ENCODE measurements at places on chromosomes 3 and 15.

DNA sequence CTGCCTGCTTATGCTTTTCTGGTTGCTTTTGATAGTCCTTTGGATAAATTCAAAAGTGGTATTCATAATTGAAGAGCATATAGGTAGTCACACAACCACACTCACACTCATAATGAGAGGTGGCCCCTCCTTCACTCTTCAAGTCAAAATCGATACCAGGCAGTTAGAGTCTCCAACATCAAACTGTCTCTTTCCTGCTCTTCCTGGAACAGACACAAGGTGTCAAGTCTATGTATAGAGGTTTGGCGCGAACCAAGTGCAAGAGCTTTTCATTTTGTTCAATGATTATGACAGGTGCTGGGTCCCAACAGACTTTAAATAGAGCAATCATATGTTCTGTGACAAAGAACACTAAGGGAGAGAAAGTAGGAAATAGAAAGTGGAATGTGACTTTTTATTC, 29.9 kb upstream of the RGMA start:
- no peak for DNase-seq

DNA sequence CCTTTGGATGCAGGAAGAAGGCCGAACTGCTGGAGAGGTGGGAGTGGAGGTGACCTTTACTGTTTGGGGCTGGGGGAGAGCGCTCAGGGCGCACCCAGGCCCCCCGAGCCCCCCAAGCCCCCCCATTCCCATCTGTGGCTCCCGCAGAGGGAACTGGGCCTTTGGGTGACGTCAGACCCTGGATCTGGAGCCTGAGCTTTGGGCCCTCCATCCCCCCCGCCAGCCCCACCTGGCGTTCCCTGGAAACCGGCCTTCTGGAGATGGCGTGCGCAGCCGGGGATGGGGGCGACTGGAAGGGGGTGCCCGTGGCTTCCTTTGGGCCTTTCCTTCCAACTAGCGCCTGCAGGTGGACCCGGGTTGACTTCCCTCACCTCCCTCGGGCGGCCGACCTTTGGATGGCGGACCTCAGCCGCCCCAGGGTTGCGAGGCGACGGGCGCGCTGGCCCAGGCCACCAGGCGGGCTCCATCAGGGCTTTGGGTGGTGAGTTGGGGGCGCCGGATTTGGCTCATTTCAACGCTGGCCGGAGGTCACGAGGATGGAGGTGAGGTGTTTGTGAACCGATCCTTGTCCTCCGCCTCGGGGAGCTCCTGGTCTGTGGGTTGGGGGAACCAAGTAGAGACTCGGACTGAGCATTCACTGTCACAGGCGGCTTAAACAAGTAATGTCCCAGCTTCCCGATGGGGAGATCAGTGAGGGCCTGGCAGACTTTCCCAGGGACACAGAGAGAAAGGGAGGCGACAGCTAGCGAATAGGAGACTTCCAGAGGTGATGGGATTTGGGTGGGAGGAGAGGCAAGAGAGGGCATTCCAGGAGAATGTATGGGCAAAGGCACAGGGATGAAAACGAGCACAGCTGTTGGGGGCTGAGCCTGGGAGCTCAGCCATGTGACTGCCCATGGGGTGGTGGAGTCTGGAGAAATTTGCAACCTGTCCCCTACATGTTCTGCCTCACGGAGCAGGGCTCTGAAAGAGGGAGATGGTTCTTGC, 709 bp downstream of the SCAMP5 start:
- no peak for DNase-seq

- no peak for DNase-seq
Measured at GRCh38 chr3:186724911-186725310, 7.8 kb downstream of the KNG1 start.

- DNase-seq: no peak
Measured at GRCh38 chr3:159872374-159873109, 116.1 kb upstream of the IL12A start.

Measured in T47D (cell line).